ENCODE measurements at places on chromosomes 2 and 18.

DNA sequence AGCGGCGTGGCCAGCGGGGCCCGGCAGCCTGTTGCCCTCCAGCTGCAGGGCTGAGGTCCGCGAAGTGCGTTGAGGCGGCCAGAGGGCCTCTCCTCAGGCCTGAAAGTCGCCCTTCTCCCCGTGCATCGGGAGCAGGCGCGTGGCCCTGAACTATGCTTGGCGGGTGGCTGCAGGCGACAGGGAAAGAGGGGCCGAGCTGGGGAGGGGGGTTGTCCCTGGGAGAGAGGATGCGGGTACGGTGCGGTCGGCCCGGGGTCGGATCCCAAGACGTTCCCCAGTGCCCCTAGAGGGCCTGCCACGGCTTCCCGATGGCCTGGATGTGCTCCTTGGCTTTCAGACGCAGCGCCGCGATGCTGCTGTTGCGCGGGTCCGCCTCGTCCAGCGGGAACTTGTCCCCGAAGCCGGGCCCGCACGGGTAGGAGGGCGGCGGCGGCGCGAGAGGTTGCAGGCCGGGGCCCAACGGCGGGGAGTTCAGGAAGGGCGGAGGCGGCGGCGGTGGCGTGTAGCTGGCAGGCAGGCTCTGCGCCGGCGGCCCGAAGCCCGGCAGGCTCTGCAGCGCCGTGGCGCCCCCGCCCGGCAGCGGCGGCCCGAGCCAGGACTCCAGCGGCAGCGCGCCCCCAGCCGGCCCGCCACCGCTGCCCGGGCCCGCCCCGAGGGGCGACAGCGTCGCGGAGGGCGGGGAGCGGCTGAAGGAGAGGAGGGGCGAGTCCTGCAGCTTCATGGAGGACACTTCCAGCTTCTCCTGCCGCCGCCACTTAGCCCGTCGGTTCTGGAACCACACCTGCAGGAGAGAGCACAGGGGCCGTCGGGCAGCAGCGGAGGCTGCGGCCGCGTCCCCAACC, 4.3 kb downstream of the RAX start:
- peak; percentile 48 for DNase-seq

GRCh38 chr2:222950638-222951285, 89.9 kb downstream of the ACSL3 start:
- no peak for DNase-seq

DNA sequence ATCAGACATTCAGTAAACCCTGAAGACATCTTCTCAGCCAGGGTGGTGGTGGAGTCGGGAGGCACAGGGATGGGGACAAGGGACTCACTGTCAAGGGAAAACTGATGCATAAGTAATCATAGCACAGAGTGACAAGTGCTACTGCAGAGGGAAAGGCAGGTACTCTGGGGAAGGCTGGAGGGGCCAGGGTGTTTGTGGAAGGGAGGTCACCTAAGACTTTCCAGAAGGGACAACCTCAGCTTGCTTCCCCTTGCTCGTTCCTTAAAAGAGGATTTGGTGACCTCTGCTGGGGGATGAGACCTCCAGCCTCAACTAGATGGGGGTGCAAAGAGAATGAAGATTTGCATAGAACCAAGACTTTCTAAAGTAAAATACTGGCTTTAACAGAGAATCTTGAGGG, 99.5 kb downstream of the SLC4A3 start:
- no peak for DNase-seq

GRCh38 chr2:57821088-57821487, 225.5 kb upstream of the VRK2 start:
- DNase-seq = no peak

GRCh38 chr18:28078849-28079248, 98.1 kb downstream of the CDH2 start:
- no peak for DNase-seq

DNA sequence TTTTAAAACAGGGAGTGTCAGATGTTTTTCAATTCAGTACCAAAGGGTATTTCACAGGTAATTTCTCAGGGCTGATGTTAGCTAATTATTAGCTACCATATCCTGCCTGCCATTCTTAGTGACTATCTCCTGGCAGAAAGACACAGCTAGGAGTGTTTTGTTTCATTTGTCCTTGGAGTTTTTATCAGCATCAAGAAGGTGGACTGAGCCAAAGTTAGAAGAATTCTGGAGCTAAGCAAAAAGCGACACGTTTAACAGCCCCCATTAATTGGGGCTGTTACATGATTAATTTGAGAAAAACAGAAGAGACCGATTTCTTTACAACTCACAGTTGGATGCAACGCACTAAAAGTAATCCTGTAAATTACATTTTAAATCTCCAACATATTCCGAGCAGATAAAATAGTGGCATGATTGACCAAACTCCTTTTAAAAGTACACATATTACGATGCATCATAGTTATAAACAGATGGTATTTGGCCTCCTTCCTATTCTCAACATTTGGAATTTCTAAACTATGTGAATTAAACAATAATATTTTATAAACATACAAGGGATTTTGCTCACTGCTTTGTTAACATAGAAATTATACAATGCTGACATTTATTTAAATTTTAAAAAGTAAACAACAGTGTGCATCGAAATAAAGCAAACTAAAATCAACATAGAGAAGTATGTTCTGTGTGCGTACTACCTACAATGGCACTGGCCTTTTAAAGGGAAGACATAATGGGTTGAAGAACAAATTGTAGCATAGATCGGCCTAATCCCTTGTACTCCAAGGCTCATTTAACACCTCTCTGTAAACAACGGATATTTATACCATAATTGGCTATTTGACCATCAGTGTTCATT, 585.1 kb downstream of the ZEB2 start:
- DNase-seq = no peak

DNA sequence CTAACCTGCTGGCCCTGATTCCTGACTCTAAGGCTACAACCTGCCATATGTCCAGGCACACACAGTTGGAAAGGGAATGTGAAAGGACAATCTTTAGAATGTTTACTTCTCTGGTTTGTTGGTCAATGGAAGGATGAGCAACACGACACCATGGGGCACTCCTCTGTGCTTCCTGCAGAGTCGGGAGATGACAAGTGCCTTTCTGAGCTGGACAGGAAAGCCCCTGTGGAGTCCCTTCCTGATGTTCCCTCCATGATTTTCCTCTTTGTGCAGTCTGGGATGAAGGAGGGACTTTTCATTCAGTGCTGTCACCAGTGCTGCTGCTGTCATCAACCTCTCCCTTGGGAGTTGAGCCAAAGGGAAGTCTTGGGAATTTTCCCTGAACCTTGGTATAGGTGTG, 22.6 kb upstream of the SERPINB7 start:
- DNase-seq = no peak

DNA sequence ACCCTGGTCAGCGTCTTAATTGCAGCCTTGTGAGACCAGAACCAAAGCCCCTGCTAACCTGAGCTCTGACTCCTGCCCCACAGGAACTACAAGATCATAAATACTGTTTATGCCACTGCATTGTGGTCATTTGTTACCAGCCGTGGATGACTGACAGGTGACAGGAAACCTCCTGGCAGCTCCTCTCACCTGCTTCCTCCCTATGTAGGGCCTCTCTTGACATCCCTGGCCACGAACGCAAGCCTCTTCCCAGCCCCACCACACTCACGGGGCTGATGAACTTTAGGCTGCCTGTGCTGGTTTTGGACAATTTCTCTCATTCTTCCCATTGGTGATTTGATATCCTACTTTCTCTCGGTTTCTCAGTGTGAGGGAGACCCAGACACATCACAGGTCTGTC, 357.2 kb upstream of the MYT1L start:
- DNase-seq = no peak

GRCh38 chr2:240255811-240256703, 115.6 kb upstream of the OTOS start:
- no peak for DNase-seq

DNA sequence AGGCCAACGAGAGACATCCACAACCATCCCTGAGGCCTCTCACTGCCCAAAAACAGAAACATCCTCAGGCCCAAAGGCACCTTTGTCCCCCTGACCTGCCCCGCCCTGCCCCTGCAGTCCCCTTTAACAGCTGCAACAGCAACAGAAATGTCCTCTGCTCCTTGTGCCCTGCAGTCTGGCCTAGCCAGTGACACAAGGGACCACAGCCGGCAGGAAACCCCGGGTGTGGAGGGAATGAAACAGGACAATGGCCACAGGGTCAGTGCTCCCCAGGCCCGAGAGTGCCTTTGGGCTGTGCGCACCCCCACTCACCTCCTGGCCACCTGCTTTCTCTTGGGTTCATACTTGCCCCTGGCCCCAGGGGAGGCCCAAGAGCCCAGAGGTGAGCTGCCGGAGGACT, 35.6 kb downstream of the SNED1 start:
- no peak for DNase-seq

GRCh38 chr2:37654932-37655841, 16.3 kb downstream of the CDC42EP3 start:
- no peak for DNase-seq

- no peak for DNase-seq
These were observed 2.2 kb upstream of the DSC2 start for GRCh38 chr18:31104444-31104843.

DNA sequence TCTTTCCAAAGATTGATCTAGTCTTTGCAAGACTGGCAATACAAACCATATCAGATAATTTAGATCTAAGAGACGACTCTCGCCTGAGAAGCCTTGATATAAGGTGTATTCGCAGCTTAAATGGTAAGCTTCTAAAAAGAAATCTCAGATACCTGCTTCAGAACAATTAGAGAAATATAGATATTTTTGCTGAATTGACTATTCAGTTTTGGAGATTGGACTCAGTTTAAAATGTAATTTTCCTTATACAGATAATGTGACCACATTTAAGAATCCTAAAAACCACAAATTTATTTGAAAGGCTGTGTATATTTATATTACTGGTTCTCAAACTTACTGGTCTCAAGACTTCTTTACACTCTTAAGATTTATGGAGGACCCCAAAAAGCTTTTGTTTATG, 15.4 kb downstream of the PAPOLG start:
- no peak for DNase-seq

- DNase-seq = no peak
These were observed 317.9 kb downstream of the CLIP4 start for GRCh38 chr2:29433128-29433527.

DNA sequence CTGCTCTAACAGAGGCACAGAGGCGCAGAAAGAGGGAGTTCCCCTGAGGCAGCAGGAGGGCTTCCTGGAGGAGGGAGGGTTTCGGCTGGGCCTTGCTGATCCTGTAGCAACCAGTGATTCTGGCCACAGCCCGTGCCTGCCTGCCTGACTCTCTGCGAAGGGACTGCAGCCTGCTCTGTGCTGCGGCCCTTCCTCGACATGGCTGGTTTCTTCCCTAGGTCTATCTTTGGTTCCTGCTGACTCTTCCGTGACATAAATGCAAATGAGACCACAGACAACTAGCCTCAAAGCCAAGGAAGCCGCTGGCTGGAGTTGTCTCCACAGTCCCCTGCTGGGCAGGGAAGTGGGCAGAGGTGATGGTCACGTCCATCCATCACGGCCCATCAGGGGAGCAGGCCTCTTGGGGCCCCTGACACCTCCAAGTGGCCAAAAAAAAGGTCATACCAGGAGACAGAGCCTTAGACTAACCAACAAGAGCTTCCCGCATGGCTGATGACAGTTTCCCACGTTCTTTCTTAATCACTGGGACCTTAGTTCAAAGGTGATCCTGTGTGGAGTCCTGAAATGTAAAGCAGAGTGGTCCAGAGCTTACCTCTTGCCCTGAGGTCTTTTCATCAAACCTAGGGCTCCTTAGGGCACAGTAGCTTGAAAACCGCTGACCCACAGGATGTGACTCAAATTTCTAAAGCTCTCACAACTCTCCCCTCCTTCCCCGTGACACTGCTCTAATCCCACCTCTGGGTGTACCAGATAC, 55.3 kb downstream of the HS1BP3 start:
- no peak for DNase-seq

DNA sequence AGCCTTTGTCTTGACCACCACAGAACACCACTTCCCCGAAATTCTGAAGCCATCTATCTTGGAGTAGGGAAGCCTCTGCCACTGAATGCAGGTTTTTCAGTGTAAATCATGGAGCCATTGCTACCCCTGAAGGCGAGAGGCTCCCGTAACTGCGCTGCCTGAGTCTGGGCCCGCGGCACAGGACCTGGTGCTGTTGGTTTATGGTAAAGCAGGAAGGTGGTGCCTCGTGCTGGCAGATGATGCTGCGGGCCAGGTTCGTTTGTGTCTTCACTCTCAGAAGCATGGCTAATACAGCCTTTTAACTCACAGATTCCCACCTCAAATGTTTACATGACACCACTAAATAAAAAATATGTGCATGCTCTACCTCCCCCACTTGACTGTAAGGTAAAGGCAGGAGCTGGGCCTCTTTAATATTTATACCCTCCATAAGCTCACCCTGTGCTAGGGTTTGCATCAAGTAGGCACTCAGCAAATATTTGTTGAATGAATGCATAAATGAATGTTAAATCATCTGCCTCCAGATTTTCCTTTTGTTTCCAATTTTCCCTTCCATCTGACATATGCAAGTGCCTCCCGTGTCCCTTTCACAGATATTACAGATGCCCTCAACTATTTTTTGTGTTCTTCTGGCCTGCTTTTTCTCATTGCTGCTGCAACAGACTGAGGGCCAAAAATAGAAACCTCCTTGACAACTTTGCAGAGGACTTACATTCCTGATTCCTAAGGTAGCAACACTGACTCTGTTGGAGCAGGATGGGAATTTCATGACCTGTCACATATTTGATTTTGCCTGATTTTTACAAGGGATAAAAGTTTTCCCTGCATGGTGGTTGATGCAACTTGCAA, 83.5 kb upstream of the CPO start:
- no peak for DNase-seq

DNA sequence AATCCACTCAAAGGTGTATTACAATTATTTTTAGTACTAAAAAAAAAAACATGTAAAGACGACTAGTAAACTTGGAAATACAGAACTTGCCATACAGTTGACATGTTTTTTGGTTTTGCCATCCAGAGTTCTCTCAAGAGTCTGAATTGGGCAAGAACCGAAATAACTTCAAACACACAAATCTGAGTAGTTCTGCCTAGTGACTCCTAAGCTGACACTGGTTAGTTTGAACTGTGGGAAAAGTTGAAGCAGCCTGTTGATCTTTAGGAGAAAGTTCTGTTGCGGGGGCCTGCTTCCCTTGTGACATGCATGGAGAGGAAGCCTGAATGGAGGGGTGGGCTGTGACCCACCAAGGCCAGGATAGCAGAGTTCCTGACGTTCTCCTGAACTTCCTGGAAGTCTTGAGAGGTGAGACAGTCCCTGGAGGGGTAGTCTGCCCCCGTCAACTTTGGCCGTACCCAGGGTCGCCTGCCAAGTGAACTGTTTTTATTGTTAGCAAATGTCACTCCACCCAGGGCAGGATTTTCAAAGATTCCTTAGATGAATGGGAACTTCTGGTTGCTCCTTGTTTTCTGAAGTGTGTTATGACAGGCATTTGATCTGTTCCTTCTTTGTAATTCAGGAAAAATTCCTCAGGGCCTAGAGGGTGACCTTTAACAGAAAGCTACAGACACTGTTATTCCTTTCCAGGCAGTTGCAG, 85.6 kb upstream of the SPTBN1 start:
- DNase-seq = no peak

DNA sequence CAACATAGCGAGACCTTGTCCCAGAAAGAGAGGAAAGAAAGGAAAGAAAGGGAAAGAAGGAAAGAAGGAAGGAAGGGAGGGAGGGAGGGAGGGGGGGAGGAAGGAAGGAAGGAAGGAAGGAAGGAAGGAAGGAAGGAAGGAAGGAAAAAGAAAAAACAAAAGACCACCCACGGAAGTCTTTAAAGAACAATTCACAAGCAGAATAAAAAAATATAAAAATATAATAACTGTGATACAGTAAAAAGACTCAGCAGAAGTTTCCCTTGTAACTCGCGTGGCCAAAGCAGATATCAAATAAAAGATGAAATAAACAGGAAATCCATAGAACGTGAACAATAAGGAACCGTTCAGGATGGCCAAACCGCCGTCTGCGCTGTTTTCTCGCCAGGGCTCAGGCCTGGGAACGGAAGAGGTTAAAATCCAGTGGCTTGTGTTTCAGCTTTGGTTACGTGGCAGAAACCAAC, 1.2 kb upstream of the SLC1A4 start:
- no peak for DNase-seq

- no peak for DNase-seq
These were observed 50.2 kb downstream of the UNC80 start for GRCh38 chr2:209821806-209822205.
